Hepatocyte (in vitro differentiated cells): ENCODE measurements at places on chromosomes 4 and X.

- DNase-seq = no peak
Measured at GRCh38 chr4:152973629-152974467, 37.7 kb downstream of the FHDC1 start.

DNA sequence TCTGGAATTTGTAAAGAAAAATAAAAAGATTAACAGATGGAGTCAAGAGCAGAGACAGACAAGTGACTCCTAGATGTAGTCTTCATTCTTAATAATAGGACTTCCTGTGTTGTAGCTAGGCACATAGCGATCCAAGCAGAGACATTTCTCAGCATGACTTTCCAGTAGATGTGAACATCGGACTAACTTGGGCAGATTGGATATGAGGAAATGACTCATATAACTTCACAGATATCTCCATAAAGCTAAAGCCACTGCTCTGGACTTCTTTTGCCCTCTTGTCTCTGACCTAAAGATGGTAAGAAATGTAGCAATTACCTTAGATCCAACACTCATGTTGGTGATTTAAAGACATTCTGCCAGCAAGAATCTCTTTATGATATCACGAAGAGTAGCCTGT, 131.7 kb downstream of the EPHA5 start:
- no peak for DNase-seq

DNA sequence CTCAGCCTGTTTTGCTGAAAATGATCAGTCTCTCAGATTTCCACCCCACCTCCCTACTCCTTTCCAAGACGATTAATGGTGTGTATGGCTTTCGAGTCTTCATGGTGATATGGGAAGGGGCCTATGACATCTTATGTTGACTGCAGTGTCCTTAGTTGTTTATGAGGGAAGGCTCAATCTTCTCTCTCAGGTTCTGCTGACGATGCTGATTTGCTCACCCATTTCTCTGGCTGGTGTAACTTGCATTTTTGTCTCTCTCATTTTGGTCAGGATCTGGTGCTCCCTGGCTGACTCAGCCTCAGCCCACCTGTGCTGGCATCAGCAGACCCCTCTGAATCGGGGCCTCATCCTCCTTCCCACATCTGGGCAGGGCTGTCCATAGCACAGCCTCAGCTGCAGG, 31.4 kb upstream of the XAGE2 start:
- DNase-seq = no peak

DNA sequence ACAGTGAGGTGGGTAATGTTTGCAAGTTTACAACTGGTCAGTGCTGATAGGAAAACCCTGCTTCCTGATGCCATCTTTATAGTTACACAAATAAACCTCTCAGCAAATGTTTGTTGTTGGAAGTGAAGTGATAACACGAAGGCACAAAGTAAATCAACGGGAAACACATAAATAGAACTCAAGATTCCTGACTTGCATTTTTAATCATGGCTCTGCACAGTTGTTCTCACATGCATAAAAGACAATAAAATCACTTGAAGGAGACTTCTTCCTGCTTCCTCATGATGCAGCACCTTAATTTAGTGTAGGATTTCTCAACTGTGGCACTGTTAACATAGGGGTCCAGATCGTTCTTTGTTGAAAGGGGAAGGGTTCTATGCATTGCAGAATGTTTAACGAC, 907.7 kb downstream of the RAB28 start:
- no peak for DNase-seq

GRCh38 chr4:78482281-78482680, 69.3 kb upstream of the ANXA3 start:
- DNase-seq = no peak

DNA sequence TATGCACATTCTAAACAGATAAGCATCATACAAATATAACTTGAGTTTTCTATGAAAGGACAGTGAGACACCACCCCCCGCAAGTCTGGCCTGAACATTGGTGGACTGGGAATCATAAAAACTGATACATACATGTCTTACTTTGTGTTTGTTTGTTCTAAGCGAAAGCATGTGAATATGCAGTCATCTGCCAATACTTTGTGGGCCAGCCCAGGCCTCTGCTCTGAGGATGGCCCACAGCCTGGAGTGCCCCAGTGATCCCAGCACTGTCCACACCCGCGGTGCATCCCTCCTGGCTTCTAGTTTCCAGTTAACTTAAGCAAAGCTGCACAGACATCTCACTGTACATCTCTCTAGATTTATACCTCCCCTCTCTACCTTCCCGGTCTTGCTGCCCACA, 146.5 kb downstream of the GPR143 start:
- no peak for DNase-seq

GRCh38 chr4:32031026-32031425, 1310.9 kb downstream of the PCDH7 start:
- no peak for DNase-seq

- no peak for DNase-seq
Measured at GRCh38 chr4:75662626-75663025, 10.6 kb downstream of the G3BP2 start.

GRCh38 chr4:31877429-31877828, 1157.3 kb downstream of the PCDH7 start:
- no peak for DNase-seq

GRCh38 chr4:111992351-111993168, 152.7 kb upstream of the FAM241A start:
- no peak for DNase-seq

DNA sequence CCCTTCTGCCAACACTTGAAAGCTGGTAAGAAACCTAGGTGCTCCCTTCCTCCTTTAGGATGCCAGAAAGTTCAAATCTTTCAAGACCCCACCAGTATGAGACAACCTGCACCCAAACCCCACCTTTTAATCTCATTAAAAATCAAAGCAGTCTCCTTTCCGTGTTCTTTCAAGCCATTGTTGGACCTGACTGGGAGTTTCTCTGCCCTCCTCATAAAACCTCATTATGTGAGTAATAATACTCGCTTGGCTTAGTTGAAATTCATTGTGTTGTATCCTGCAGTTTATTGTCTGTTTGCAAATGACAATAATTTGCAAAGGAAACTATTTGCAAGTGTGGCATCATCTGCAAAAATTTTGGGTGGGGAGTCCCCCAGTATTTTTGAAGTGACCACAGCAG, 133.2 kb upstream of the VEGFC start:
- DNase-seq = no peak

DNA sequence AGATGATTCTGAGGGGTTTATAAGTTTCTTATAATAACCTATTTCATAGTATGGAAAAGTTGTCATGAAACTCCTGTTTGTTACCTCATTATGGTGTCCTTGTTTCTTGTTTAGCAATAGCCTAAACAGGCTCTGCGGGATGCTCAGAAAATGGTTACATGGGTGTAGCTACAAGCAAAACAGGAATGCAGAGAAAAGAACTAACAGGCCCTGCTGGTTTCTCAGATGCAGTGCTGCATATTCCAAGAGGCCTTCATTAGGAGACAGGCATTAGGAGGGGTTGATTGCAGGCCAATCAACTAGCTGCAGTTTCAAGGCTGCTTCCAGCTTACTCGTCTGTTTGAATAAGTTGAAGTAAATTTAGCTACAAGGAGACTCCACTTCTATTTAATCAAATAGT, 37.6 kb upstream of the HPGD start:
- peak; percentile 10 for DNase-seq

DNA sequence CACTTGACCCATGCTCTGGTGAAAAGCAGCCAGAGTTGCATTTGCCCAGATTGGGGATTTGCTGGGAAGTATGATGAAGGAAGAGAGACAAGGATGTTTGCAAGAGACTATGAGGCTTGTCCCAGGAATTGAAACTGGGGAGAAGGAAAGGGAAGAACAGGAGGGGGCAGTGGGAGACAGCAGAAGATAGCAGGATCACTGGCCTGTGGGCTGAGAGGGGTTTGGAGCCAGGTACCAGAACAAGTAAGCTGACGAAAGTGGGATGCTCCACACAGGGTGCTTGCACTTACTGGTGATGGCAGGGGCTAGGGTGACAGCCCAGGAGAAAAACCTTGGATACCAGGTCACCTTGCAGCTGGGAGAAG, 3.4 kb upstream of the LETM1 start:
- DNase-seq = peak; percentile 3

- DNase-seq = no peak
Measured at GRCh38 chr4:171981185-171981584, 168.0 kb downstream of the GALNTL6 start.

DNA sequence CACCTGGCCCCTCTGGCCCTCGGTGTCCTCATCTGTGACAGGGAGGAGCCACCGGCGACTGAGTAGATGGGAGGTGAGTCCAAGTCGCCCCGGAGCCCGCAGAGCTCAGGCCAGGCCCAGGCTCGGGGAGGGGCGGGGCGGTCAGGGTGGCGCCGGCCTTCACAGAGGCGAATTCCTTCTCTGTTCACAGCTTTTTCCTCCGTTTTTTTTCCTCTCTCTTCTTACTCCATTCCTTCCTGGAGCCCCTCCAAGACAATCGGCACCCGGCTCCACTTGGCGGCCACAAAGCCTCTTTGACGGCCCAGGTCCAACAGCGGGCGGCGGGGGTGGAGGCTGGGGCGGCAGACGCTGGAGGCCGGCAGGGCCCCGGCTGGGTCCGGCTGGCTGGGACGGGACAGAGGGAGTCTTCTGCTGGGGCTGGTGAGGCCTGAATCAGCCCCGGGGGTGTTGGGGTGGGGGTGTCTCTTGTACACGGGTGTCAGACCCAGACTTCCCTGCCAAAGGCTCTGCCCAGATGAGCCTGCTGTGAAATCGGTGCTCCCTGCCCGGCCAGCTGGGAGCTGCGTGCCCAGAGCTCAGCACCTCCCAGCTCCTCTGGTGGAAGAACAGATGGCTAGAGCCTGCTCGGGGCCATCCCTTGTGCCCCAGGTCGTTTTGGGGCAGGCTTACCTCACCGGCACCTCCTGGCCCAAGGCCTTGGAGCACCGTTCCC, 22.6 kb downstream of the FGFRL1 start:
- no peak for DNase-seq

DNA sequence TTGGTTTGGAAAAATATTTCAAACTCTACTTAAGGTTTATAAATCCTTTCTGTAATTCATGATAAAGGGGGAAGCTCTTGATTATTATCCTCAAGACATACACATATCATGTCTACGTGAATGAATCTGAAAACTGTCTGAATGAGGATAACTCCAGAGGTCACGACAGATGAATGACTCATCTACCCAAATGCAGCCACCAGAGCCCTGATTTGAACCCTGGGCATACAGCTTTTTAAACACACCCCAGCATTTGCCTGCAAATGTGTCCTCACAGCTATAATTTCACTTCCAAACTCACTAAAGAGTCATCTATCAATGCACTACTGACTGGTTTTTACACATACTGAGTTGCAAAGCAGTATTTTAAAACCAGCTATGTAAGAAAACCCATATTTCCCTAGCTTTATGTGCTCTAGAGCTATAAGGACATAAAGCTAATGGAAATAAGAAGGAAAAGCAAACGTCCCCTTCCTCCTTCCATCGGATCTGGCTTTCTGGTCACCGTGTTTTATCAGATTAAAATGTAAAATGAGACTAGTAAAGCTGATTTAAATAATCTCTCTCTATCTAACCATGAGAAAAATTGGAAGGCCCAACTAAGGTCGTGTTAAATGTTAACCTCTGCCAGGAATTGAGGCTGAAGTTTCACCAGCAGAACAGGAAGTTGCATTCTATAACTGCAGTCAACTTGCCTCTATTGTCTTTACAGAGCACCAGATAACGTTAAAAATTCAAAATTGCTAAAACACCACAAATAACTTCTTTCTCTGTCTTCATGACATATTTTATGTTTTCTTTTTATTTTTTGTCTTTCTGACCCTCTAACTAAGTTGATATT, 63.1 kb upstream of the SPP1 start:
- DNase-seq = no peak
